ENCODE measurements at places on chromosomes 2 and 18.

- no peak for DNase-seq
Measured at GRCh38 chr18:6221602-6222014, 193.1 kb downstream of the L3MBTL4 start.

- no peak for DNase-seq
Measured at GRCh38 chr2:156177654-156178053, 154.9 kb downstream of the NR4A2 start.

DNA sequence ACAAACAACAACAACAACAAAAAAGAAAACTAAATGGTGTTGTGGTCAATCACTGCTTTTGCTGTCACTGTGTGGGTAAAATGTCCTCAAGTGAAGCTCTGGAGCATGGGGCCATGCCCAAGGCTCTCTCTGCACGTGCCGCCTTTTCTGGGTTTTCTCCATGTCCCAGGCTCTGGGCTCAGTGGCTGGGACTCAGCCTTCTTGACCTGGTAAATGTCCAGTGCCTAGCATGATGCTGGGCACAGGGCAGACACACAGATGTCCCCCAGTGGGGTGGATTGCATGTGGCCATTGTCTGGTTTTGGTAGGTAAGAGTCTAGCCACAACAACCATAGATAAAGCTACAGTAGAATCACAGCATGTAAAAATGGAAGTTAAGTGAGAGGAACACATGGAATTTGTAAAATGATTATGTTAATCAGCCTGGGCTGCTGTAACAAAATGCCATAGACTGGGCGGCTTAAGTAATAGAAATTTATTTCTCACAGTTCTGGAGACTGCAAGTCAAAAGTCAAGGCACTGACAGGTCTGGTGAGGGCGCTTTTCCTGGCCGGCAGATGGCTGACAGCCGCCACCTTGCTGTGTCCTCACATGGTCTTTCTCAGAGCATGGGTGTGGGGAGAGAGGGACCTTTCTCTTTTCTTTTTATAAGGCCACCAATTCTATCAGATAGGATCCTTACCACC, 174.4 kb downstream of the ACOXL start:
- no peak for DNase-seq

DNA sequence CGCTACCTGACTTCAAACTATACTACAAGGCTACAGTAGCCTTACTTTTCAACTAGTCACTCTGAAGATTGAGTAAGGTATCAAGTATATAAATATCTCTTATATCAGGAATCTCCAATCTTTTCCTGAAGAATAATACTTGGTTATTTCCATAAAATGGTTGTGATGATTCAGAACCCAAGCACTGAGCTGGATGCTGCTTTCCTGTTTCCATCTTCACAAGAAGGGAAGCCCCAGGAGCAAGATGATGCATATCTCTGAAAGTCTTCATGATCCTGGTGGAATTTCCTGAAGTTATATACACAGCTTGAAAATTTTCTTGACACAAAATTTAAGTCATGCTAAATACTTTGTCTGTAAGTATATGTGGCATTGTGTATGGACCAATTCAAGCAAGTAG, 243.9 kb upstream of the TANK start:
- no peak for DNase-seq

DNA sequence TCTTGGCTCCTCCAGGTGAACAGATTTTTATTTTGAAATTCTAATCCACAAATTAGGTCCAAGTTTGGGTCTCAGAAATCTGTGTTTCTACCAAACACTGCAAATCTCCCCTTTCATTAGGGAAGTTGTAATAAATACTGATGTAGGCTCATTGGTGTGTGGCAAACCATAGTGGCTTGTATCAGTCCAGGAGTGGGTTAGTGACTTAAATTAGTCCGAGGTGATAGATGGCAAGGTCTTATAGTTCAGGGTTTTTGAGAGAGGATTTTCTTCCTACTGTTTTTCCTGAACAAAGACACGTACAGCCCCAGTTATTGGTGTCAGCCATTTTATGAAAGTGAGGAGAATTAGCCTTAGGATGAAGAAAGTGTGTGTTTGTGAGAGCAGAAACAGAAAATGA, 74.6 kb downstream of the RPRM start:
- no peak for DNase-seq

DNA sequence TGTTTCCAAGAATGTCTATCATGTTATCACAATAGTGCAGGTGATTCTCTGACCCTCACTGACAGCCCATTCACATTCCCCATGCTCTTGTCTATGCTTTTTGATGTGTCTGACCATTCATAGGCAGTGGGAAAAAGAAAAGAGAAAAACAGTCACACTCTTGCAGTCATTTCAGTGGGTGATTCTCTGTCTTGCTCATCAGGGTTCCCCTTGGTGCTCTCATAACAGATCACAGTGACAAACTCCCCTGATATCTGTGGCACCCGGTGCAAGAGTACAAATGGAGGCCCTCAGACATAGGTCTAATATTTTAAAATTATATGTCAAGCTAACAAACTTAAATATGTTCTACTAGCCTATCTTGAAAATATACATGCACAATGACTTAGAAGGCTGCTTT, 72.7 kb upstream of the PPP1CB start:
- no peak for DNase-seq

All from T-helper 2 cell (primary cell).